ENCODE measurements at places on chromosomes 4 and X. TPM values are rescaled to one million over a fixed set of nuclear protein-coding genes. Genes with fewer than 3 reads are reported as not detected.

- DNase-seq, result no peak
Measured at GRCh38 chrX:68696267-68696990, 49.0 kb downstream of the STARD8 start.

GRCh38 chr4:79831701-79832514 lies 241.1 kb downstream of the ANTXR2 start:
- DNase-seq, result no peak

BMPR1B gene
- 0.24 TPM for total RNA-seq

PDE6B gene
- 2.3 TPM for total RNA-seq

C4orf54 gene
- total RNA-seq, result not detected

DNA sequence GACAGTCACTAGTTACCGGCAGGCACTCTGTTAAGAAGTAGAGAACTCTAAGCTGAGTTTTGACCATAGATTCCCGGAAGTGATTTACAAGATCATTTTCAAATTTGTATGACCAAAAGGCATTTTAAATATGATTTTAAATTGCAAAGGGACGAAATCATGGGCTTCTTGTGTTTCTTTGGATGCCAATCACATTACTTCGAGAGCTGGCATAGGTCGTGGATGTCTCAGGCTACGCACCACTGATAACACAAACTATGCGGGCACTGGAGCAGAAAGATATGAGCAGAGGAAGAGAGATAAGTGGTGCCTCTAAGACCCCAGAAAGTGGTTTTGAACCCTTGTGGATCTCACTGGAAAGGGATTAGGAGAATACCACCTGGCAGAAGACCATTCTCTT lies 294.2 kb upstream of the FTHL17 start:
- DNase-seq, result no peak

VEGFC gene
- total RNA-seq, result 1.1 TPM

DNA sequence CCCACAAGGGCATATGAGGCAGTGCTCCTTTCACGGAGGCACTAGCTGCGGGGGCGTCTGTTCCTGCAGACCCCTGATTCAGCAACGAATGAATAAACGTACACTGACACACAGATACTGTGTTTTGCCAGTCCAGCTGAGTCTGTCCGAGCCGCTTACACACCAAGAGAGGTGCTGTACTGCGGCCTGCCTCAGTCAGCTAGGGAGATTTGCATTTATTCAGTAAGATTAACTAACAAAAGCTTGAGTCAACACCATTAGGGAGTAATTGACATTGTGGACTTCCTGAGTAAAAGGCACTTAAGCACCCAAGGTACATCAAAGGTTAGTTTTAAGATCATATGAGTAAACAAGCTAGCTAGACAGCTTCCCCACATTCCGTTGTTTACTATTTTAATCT lies 31.0 kb upstream of the BEX4 start:
- DNase-seq, result no peak

DNA sequence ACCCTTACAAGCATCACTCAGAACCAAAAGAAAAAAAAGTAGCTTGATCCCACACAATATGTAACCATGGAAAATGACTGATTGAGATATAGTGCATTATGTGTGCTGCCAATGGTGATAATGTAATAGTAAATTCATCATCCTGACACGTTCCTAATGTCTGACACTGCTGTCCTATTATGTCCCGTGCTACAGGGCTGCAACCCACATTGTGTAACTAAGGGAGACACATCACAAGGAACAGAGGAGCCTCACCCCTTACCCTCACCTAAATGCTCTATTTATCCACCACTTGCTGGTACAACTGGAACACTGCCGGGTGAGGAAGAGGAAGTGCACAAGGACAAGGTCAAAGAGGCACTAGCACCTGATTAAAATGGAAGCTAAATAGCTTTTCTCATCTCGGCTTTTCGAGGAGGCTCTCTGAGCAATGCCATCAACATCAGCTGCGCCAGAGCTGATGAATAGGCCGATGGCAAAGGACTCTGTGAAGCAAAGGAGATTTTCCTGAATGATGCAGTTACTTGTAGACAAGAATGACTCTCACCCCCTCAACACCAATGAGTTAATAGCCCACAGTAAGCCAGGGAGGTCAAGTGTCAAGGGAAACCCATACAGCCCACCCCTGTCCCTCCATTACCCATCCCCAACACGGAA lies 181.6 kb downstream of the HNRNPD start:
- DNase-seq, result no peak

DNA sequence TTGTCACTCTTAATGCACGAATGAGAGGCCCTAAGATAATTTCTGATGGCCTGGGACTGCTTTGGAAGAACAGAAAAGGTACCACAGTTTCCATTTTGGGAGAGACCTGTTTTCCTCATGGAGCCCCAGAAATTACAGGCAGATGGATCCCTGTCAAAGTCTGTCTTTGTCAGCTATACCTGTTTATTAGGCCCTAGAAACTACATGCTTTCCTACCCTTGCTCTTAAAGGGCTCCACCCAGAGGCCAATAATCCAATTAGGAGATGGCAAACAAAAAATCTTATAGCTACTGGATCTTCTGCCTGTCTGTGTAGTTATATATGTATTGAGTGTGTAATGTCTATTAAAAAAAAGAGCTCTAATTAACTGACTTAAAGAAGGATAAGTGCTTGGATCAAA lies 141.3 kb downstream of the NR3C2 start:
- no peak for DNase-seq

DNA sequence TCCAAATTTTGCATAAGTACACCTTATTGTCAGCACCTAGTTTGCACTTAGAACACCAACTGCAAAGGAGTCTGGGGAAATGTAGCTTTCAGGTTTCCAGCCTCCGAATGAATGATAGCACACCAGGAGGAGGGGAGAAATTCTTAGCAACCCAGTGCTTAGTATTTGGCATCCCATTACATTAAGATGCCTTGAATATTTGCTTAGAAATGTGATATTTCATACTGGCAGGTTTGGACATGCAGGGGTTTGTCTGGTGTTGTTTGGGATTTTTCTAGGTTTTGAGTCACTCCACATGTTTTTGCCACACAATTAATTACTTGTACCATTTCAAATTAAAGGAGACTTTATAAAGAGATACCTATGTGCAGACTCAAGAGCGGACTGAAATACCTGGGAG lies 60.3 kb upstream of the CAMK2D start:
- DNase-seq, result no peak

DNA sequence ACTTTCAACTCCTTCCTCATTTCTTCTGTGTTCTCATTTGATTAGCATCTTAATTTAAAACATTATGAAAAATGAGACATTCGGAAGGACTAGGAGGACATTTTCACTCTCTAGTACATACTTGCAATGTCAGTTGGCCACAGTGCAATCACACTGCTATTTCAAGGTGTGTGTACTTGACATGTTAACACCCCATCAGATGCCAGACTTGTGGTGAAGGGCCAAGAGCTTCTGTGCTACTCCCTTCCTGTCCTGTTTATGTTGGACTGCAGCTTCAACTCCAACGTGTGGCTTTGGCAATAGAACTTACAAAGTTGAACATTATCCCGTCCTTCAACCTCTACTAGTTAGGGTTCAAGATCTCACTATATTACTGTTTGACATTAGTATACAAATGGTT lies 221.0 kb downstream of the PALLD start:
- DNase-seq, result no peak

SMR3B gene
- total RNA-seq, result not detected

GRCh38 chrX:15301924-15302323 lies 13.5 kb downstream of the ASB11 start:
- peak; percentile 24 for DNase-seq

- DNase-seq, result no peak
Measured at GRCh38 chrX:111090458-111090857, 5.5 kb upstream of the PAK3 start.

RASGEF1B gene
- total RNA-seq, result 24.5 TPM

DNA sequence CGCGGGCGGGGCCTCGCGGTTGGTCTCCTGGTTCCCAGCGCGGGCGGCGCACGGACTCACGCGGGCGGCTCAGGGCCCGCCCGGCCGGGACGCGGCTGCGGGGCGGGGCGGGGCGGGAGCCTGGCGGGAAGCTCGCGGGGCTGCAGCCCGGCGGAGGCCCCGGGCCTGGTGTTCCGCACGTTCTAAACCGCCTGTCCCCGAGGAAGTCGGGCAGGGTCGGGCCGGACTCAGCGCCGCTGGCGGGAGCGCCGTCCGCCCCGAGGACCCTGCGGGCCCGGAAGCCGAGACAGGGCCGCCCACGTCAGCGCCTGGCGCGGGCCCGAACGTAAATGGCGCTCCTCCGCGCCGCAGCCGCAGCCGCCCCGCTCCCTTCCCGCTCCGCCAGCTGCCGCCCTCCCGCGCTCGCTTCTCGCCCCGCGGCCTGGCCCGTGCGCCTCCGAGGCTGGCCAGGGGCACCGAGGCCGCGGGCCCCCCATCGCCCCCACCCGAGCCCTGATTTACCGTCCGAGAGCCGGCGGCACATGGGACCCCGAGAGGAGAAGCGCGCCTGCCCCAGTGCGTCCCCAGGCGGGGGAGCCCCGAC lies 309 bp upstream of the CTBP1 start:
- peak; percentile 82 for DNase-seq

DNA sequence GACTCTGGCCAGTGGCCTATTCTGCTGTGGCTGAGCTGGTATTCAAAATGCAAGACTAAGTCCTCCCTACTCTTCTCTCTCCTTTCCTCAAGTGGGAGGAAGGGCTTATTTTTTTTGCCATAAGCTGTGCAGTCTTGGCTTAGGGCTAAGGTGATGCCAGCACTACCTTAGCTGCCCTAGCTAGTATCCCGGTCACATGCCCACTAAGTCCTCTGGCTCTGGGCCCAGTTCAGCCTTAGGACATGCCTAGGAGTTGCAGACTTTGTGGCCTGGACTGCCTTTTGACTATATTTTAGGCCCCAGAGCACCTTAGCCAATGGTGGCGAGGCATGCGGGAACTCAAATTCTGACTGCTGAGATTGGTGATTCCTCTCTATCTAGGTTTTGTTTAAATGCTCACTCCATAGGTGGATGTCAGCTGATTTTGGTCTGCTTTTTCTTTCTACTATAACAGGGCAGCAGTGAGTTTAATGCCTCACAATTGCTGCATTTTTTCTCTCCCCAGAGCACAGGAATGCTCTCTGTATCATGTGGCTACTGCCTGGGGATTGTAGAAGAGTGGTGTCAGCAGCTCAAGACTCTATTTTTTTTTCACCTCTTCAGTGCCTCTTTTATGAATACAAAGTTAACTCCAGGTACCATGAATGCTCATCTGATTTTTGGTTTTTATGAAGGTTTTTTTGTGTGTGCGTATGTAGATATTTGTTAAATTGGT lies 472.9 kb upstream of the GRID2 start:
- DNase-seq, result no peak

DNA sequence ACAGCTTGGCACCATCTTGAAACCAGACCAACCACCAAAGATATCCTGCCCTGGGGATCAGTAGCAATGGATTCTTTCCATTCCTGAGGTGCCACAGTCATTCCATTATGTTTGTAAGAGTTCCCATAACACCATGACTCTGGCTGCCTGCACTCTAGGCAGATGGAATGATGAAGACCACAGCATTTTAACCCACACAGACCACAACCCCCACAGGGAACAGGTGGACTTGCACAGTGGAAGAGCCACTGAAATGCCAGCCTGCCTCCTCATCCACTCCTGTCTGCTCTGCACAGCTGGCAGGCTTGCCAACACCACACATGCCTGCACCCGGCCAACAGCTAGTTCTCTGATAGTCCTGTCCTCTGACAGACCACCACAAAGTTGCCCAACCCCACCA lies 2362.2 kb upstream of the AGA start:
- no peak for DNase-seq

DNA sequence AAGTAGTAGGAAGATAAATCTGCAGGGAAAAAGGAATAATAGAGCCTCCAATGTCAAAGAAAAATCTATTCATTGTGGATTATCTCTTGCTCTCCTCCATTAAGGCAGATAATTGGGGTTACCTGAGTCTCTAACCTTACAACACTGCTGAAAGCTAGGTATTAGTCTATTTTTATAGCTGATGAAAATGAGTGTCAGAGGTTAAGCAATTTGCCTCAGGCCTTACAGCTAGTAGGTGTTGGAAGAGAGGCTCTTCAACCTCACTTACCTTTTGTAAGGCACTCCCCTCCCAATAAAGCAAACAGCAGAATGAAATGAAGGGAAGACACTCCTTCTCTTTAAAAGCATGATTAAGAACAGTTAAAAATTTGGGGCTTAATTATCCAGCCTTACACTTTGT lies 45.4 kb upstream of the GAB1 start:
- DNase-seq, result no peak

Data from colonic mucosa (tissue), 4 donors.